Glutamatergic neuron (in vitro differentiated cells): ENCODE measurements at places on chromosomes 2 and 18. TPM values are rescaled to one million over a fixed set of nuclear protein-coding genes. Genes with fewer than 3 reads are reported as not detected.

DNA sequence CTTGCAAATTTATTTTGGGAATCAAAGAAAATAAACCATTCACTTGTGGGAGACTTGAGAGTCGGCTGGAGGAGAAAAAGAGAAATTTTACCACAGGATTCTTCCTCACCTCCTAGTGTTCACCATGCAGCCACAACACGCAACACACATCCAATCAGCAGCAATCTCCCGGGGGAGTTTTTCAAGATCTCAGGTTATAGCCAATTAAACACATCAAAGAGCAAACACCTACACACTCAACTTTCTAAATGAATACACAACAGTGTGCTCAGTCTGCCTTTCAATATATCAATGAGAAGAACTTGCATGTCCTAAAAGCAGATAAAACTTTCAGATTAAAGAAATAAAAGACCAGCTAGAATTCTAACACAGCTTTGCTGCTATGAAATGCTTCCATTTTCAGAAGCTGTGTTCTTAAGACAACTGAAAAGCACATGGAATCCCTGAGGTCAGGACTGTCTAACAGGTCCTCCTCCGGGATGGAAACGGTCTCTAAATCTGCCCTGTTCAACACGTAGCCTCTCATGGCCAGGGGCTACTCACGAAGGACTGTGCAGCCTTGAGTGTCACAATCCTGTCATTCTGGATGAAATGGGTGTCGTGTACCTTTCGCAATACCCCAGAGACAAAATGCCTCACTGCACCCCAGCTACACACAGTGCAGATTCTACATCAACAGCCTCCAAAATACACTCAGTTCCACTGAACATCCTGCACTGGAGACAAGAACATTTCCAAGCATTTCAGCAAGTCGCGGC, 84.2 kb downstream of the ZNF516 start:
- DNase-seq: no peak

DNA sequence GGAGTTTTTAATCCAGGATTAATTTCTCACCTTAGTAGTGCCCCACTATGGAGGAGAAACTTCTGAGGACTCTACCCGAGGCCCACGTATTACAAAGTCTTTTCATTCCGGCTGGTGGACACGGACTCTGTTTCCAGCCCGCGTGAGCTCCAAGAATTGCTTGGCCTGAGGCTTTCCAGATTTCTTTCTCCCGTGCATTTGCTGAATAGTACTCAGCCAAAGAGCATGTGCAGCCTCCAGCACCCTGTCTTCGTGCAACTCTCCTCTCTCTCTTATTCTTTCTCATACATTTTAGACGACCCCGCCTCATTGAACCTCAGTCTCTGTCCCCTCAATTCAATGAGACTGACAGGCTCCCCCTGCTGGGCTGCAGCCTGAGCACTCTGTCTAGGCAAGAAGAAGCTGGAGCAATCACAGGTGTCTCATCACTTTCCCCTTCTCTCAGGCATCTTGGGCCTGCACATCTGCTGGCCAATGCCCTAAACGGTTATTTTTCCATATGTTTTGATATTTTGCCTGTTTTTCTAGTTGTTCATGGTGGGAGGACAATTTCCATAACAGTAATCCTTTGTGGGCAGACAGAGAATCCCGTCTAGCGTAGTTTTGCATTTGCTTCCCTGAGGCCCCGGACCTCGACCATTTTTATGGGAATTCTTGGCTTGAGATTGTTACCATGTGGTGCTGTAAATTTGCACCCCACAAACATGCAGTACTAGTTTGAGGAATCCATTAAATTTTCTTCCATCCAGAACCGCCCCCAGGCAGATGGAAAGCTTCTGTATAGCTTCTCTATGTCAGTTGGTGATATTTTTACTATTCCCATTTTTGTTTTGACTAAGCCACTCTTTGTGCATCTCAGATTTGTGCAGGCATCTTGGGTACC, 50.1 kb upstream of the LPIN2 start:
- DNase-seq: peak; percentile 78

GRCh38 chr2:98118161-98118560, 31.2 kb downstream of the VWA3B start:
- no peak for DNase-seq

DNA sequence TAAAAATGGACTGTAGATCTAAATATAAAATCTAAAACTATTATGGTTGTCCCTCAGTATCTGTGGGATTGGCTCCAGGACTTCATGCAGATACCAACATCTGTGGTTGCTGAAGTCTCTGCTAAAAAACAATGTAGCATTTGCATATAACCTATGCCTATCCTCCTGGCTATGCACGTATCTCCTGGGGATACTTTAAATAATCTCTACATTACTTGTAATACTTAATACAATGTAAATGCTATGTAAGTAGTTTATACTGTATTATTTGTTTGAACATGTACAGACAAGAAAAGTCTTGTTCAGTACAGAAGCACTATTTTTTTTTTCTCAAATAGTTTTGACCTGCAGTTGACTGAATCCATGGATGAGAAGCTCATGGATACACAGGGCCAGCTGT, 134.9 kb downstream of the ZAP70 start:
- no peak for DNase-seq

- DNase-seq: peak; percentile 38
Observed at GRCh38 chr18:9796935-9797549, 88.7 kb upstream of the TXNDC2 start.

DNA sequence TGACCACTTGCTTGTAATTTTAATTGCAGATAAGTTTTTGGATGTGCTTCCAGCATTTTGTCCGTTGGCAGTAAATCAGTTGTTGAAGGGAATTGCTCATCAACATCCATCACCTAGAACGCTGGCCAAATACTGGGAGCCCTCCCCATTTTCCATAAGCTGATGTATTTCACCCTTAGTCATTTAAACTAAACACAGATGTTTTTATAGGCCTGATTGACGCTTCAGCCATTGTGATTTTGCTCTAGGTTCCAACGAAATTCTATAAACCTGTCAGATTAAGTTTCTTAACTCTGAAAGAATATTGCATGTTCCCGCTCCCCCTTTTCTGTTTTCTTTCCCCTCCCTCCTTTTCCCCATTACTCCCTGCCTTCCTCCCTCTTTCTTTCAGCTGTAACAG, 1.0 kb upstream of the RPRM start:
- DNase-seq: no peak

GRCh38 chr2:215437614-215438013, 1.7 kb upstream of the FN1 start:
- DNase-seq: no peak

DNA sequence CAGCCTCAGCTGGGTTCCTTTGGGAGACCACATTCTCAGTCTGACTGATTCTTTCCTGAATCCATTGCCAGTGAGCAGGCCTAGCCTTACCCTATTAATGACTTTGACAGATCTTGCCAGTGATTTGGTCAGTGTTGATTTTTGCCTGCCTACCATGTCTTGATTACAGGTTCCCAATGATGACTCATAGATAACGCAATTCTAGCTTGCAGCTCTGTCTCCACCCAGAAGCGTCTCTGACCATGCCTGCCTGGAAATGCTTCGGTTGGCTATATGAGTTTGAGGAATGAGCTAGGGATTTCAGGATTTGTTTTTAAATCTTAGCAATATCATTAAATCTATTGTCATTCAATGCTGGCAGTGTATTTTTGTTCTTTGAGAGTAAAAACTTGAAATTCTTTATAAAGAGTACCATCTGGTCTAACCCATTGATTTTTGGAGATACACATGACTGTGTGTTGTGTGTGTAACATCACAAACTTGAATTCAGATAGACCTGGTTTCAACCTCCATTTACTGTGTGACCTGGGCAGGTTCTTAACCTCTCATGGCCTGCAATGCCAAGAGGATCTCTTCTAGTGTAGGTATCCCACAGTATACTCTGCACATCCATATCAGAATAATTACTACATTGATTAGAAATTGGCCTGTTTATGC, 57.0 kb downstream of the CCDC150 start:
- no peak for DNase-seq

GRCh38 chr2:171406044-171406443, 27.7 kb downstream of the METTL8 start:
- no peak for DNase-seq

GRCh38 chr2:139963863-139964355, 1183.7 kb upstream of the NXPH2 start:
- DNase-seq: no peak

The ITGA6 gene
- 0.81 TPM for total RNA-seq

The CHRND gene
- 2.2 TPM for total RNA-seq

The CYP27C1 gene
- 4.3 TPM for total RNA-seq

The HK2 gene
- total RNA-seq: 8.1 TPM

The SPDYA gene
- total RNA-seq: 0.81 TPM

The RGPD4 gene
- total RNA-seq: 0.12 TPM
